Lung (tissue), 17 donors: ENCODE measurements at places on chromosomes 12 and 14. TPM values are rescaled to one million over a fixed set of nuclear protein-coding genes. Genes with fewer than 3 reads are reported as not detected.

DNA sequence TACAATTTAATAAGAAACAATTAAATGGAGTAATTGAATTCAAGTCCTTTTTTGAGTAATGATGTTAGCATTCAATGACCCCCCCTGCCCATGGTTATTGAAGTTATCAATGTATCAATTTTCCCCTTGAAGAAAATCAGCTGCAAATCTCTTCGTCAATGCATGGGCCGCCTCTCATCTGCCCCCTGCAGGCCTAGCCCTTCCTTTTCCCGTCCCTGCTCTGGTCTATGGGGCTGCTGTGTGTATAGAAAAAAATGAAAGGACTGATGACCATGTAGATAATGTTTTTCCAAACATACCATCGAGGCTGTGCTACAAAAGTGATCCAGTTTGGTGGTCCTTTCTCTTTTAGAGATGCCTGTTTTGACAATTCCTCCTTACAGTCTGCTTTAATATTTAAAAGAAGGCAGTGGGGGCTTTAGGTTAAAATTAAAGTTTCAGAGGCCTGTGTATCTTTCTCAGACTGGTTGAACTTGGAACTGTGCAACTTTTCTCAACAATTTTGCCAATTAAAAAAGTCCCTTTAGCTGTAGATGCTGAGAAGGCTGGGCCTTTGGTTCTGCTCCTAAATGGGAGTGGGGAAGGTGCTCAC is 98.4 kb downstream of the APAF1 start:
- peaks cover 2% of the 10 kb centered on the region for H3K27me3 ChIP-seq
- H3K4me3 ChIP-seq, result no peak overlapping the region
- H3K36me3 ChIP-seq, result no peaks in the 10 kb centered on the region
- H3K27ac ChIP-seq, result no peak overlapping the region
- peak; percentile 38 for DNase-seq

DNA sequence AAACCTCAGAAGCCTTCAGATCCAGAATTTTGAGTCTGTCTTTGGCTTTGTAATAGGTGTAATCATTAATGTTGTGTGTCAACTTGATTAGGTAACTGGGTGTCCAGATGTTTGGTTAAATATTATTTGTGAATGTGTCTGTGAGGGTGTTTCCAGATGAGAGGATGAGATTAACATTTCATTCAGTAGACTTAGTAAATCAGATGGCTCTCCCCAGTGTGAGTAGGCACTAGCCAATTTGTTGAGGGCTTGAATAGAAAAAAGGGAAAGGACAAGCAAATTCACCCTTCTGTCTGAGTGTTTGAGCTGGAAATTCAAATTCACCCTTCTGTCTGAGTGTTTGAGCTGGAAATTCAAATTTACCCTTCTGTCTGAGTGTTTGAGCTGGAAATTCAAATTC is 932.2 kb downstream of the SLC6A15 start:
- H3K36me3 ChIP-seq, result no peaks in the 10 kb centered on the region
- no peaks in the 10 kb centered on the region for H3K27me3 ChIP-seq
- H3K4me3 ChIP-seq, result no peak overlapping the region
- H3K4me1 ChIP-seq, result peaks cover 6% of the 10 kb centered on the region

- no peak for DNase-seq
- no peaks in the 10 kb centered on the region for H3K36me3 ChIP-seq
- H3K4me1 ChIP-seq, result no peaks in the 10 kb centered on the region
- no peak overlapping the region for H3K4me3 ChIP-seq
- H3K27ac ChIP-seq, result no peak overlapping the region
These were observed 448.5 kb downstream of the TMEM121 start for GRCh38 chr14:105974902-105975301.

DNA sequence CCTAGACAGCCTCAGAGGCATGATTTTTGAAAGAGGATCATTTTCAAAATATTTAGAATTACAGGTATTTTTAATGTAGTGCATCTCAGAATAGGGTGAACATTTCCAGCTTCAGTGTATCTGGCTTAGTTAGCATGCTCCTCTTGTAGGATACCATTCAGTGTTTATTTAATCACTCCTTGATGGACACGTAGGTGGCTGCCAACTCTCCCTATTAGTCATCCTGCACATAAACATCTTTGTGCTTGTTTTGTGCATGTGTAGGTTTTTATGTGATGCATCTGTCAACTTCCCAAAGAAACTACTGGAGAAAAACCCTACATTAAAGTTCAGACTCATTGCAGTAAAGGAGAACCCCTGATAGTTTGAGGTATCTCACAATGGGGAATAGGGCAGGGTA is 52.5 kb upstream of the RBM19 start:
- H3K27me3 ChIP-seq, result no peaks in the 10 kb centered on the region
- no peak for DNase-seq
- no peak overlapping the region for H3K4me3 ChIP-seq
- H3K36me3 ChIP-seq, result no peaks in the 10 kb centered on the region
- no peaks in the 10 kb centered on the region for H3K4me1 ChIP-seq

- H3K36me3 ChIP-seq, result no peaks in the 10 kb centered on the region
- DNase-seq, result peak; percentile 43
- peaks cover 11% of the 10 kb centered on the region for H3K4me1 ChIP-seq
These were observed 22.2 kb upstream of the GPR132 start for GRCh38 chr14:105087308-105087962.

DNA sequence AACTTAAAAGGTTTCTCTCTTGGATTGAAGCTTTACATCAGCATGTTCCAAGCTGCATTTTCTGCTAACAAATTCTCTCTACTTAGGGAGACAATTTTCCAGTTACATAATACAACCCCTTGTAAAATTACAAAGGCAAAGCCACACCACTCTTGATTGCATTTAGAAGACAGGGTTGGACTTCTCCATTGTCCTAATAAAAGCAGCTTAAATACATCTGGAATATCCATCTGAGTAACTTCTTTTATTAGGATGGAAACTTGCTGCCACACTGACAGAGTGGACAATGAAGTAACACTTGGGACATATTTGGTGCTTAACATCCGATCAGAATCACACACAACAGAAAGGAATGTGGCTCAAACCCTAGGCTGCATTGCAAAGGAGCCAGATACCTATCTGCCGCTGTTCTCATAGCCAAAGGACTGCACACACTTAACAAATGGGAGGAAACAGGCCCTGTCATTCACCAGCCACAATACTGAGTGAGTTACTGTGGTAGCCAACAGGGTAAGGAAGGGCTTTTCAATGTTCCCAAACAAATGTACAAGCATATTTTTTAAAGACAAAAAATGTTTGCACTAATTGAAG is 157.2 kb downstream of the PAX9 start:
- no peaks in the 10 kb centered on the region for H3K36me3 ChIP-seq
- no peak overlapping the region for H3K4me3 ChIP-seq
- H3K4me1 ChIP-seq, result no peaks in the 10 kb centered on the region
- no peak overlapping the region for H3K27ac ChIP-seq

- H3K36me3 ChIP-seq, result no peaks in the 10 kb centered on the region
- DNase-seq, result no peak
- no peak overlapping the region for H3K27ac ChIP-seq
- H3K4me3 ChIP-seq, result no peak overlapping the region
- H3K27me3 ChIP-seq, result no peaks in the 10 kb centered on the region
These were observed 146.4 kb upstream of the FOXN3 start for GRCh38 chr14:89563471-89563870.

The C12orf50 gene
- total RNA-seq, result 0.06 TPM
